ENCODE measurements at places on chromosomes 16 and 17.
A peak's percentile ranks its signal among the peaks of the same experiment; 100 is the strongest.

- DNase-seq = peak; percentile 11
Measured at GRCh38 chr16:73170612-73171038, 122.7 kb upstream of the ZFHX3 start.

GRCh38 chr17:57099165-57099564 is 14.1 kb downstream of the AKAP1 start:
- DNase-seq = no peak

GRCh38 chr17:9294661-9295210 is 273.4 kb downstream of the NTN1 start:
- DNase-seq = no peak

DNA sequence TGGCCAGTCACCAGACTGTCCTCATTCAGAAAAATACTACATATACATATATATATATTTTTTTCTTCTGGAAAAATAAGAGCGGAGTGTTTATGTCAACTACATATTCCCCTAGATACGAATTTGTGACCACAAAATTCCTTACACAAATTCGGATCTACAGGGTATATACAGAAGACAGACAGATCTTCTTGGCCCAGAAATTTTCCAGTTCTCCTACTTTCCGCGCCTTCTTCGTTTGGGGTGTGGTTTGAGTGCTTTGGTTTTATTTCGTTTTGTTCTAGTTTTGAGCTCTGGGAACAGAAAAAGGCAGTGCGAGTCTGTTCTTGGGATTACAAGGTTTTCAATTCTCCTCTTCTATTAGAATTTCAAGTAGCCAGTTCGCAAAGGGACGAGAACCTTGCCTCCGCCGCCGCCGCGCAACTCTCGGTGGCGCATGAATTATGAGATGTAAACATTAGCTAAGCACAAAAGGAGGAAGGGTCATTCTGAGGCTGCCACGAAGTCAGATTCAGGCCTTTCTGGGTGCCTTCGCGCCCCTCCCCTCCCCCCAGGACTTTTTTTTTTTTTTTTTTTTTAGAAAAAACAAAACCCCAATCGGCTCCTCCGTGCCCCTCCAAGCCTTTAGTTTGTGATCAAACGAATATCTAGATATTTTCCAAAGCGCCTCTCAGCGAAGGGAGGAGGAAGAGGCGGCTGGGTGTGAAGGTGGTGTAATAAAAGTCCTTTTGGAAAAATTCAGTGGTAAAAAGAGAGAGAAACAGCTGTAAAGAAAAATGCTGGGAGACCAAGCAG is 1.8 kb upstream of the HOXB4 start:
- DNase-seq = no peak

DNA sequence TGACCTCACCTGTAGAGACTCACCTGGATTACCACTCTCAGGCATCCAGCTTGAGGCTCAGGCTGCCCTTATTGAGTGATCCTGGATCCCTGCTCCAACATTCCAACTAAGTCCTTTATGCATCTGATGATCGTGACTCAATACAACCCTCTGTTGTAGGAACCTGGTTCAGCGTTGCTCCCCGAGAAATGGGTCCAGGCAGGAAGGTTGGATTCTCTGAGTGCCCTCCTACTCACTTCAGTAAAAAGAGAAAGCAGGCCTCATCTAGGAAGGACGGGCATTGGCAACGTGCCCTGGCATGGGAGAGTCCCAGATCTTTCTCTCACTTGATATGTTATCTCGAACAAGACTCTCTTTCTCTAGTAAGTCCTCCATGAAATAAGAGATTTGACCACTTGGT is at the start of gene OR3A1:
OR3A1 (minus strand) TSS at position 101 of the 400 bp plus-strand sequence. CDS start 5,778 bp downstream, outside the sequence.
- no peak for DNase-seq

DNA sequence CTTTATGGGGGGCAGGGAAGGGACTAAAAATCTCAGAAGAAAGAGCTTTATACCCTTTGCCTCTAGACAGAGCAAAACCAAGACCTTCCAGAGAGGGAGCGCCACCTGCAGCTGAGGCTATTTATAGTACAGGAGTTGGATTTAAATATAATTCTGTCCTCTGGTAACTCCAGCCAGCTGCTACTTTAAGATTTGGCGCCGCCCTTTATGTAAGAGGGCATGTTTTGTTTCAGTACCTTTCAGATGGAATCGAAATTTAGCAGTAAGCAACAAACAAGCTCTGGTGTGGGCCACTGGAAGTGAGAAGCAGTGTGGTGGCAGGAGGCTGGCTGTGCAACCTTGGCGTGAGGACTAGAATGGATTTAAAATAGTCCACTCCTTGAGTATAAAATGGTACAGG is 5.2 kb upstream of the GUCY2D start:
- no peak for DNase-seq

DNA sequence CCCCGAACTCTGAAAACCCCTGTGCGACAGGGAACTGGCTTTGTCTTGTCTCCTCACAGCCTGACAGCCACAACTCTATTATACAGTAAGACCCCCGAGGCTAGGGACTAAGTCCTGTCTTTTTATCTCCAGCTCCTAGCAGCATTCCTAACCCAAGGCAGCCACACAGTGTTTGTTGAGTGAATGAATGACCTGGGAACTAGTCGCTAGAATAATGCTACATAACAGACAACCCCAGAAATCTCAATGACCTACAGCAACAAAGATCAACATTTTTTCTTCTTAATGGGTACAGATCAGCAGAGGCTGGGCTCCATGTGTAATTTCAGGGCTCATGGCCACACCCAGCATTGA is 71.4 kb upstream of the TNRC6C start:
- DNase-seq = no peak

- no peak for DNase-seq
Measured at GRCh38 chr17:28686296-28686695, 24.3 kb downstream of the SUPT6H start.

- DNase-seq = no peak
Measured at GRCh38 chr16:4654011-4654963, 29.7 kb downstream of the MGRN1 start.

DNA sequence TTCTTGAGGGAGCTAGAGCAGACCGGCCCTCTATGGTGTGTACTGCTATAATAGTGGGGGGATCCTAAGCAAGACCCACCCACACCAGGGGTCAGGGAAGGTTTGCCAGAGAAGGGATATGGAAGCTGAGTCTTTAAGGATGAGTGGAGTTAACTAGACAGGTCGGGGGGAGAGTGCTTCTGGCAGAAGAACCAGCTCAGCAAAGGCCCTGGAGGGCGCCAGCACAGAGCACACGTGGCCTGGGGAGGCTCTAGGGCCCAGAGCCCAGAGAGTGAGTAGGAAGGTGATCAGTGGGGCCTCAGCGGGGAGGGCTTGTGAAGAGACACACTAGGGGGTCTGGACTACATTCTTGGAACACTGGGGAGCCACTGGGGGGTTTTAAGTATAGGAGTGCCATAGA is 21.1 kb downstream of the NGFR start:
- DNase-seq = no peak

DNA sequence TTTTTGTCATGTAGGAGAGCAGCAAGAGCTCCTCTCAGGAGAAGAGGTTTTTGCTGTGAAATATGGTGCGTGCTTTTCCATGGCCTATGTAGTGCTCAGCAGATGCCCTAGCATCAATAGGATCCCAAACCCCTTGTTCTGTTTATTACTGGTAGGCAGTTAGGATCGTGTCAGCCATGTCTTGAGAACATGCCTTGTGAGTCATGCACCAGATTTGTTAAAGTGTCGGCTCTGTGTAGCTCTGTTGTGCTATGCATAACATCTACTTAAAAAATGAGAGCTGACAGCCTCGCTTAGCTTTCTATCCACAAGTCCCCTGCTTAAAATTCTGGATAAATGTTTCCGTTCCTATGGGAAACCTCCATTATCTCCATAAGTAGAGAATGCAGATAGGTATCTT is 4.4 kb upstream of the EIF4A3 start:
- DNase-seq = peak; percentile 39

DNA sequence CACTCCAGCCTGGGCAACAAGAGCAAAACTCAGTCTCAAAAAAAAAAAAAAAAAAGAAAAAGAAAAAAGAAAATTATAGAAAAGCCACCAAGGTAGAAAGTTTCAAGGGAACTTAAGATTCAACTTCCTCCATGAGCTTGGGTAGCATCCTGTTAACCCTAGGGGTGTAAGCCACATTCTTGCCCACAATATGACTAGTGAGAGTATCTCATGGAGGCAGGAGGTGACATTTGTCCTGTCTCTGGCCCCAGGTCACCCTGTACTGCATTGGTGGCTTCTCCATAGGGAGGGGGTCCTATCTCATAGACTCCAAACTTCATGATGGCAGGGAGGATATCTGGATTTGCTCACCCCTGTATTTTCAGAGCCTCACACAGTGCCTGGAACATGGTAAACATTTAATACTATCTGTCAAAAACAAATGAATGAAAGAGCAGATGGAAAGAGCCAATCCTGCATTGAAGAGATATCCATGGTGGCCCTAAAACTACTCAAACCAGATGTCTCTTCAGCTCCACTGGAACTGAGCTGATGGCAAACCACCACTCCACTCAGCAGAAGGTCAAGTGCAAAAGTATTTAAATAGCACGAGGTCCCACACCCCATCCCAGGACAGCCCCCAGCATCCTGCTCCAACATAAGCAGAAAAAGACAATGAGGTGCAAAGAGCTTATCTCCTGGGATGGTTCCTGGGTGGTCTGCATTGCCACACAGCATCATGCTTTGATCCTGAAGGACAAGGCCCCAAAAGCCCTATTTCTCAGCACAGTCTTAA is 50.3 kb downstream of the EMP2 start:
- DNase-seq = no peak

DNA sequence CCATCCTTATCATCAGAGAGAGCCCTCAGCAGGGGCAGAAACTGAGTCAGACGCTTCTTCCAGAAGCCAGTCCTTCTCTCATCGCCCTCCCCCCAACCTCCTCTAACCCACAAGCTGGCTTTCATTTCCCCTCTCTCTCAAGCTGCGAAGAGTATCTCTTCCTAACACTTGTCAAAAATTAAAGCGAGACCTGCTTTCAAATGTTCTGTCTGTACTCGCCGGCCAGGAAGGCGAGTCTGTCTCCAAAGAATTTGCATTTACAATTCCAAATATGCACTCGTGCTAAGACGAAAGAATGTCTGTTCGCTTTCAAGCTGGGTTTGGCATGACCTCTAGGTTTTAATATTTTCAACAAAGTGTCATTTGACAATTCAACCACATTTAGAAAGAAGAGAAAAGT is 140.4 kb downstream of the RGS9 start:
- no peak for DNase-seq

DNA sequence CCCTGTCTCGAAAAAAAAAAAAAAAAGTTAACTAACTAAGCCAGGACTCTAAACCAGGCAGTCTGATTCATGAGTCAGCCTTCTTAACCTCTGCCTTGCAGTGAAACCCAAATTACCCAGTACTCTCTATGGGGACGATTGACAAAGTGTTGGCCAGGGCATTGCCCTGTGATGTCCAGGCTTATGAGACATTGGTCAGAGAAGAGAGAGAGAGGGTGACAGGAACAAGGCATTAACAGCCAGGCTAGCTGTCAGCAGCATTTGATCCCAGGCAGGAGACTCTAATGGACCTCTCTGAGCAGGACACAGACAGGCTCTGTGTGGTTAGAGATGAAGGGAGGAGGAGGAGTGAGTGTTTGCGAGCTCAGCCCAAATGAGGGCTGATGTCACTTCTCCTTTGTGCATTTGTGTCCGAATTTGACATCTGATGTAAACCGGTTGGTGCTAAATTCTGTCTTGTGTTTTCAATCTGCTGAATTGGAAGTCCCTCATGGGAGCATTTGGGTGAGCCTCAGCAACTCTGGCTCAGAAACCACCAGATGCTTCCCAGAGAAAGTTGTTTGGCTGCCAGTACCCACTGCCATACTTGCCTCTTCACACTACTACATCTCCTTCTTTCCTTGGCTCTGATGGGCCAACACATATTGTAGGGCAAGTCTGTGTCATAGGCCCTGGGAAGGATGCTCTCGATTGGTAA is 4.3 kb upstream of the MYL4 start:
- DNase-seq = no peak

GRCh38 chr16:16096121-16096857 is 127.0 kb downstream of the ABCC6 start:
- no peak for DNase-seq

DNA sequence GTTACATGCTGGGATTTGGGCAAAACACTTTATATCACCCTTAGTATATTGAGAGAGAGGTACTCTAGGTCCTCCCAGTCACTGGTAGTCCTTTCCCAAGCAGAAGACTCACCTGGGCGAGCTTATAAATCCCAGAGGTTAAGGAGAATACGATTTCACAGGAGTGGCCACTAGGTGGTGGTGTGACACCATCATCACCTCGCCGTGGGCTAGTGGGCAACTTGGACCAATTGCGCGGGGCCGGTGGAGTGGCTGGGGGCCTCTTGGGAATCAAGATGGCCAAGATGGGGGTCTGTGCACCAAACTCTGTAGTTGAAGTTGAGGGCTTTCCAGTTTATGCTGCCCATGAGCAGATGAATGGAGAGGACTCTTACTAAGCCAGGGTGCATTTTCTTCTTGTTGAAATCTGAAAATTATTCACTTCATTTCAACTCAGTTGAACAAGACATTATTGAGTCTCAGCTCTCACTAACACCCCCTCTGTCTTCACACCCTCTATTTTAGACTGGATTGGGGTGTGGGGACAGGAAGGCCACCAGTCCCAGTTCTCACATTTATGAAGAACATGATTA is 38.2 kb upstream of the PIRT start:
- DNase-seq = peak; percentile 20

GRCh38 chr17:77615703-77616253 is 342.7 kb upstream of the TNRC6C start:
- DNase-seq = no peak

DNA sequence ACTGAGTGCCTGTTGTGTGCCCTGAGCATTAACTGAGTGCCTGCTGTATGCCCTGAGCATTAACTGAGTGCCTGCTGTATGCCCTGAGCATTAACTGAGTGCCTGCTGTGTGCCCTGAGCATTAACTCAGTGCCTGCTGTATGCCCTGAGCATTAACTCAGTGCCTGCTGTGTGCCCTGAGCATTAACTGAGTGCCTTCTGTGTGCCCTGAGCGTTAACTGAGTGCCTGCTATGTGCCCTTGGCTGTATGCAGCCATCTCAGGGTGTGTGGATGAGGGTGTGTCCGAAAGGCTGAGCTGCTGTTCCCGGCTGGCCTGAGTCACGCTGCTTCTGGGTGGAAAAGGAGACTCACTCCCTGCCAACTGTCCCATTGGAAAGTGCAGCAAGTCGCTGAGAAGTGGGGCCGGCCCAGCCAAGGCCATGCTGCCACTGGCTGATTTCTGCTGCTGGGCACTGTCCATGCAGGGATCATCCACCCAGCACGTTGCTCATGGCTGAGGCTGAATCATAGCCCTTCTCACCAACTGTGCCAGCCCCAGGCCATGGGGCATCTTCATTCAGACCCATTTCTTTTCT is 113.8 kb downstream of the OR1D5 start:
- peak; percentile 41 for DNase-seq
